Activated CD4-positive, alpha-beta T cell treated with anti-CD3 and anti-CD28 coated beads, Interleukin-10, Interleukin-2, amounts not matched to agents 100 ng/mL and 50 ng/mL, durations not matched to agents 16 hours and 8 hours (primary cell): ENCODE measurements at places on chromosomes 2 and 18.
A peak's percentile ranks its signal among the peaks of the same experiment; 100 is the strongest.

GRCh38 chr18:62324917-62325805 lies at the start of gene TNFRSF11A:
Gene TNFRSF11A, plus strand, starts transcription at chr18:62325310. Its CDS starts 43 bp downstream, at chr18:62325353.
- peak; percentile 77 for DNase-seq

- DNase-seq, result no peak
These were observed 89.1 kb downstream of the HS1BP3 start for GRCh38 chr2:20561637-20562454.

DNA sequence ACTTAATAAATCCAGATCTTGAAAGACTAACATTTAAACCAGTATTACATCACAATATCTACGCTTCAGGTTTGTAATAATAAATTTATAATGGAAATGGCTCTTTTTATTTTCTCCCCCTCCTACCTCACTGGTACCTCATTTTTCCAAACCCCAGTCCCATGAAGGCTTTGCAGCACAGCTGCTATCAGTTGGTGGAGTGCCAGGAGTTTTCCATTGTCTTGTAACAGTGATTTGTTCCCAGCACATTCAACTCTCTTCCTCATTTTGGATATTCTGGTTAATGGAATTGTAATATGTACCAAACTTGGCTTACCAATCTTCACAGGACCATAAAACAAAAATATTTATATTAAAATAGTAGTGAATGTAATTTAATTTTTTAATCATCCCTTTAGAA lies 91.2 kb downstream of the VRK2 start:
- DNase-seq, result no peak

DNA sequence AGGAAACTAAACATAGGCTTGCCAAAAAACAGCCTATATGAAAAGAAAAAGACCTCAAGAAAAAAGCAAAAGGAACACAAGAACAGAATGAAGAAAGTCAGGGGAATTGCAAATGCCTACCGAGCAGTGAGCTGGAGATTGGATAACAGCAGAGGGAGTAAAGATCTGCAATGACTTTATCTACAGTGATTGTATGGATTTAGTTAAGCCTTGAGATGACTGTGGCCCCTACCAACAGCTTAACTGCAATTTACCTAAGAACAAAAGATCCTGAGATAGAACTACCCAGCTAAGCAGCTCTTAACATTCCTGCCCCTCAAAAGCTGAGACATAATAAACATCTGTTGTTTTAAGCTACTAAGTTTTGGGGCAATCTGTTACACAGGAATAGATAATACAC lies 20.5 kb downstream of the LNPK start:
- no peak for DNase-seq

- no peak for DNase-seq
These were observed 848 bp downstream of the VRK2 start for GRCh38 chr2:58047373-58047935.

DNA sequence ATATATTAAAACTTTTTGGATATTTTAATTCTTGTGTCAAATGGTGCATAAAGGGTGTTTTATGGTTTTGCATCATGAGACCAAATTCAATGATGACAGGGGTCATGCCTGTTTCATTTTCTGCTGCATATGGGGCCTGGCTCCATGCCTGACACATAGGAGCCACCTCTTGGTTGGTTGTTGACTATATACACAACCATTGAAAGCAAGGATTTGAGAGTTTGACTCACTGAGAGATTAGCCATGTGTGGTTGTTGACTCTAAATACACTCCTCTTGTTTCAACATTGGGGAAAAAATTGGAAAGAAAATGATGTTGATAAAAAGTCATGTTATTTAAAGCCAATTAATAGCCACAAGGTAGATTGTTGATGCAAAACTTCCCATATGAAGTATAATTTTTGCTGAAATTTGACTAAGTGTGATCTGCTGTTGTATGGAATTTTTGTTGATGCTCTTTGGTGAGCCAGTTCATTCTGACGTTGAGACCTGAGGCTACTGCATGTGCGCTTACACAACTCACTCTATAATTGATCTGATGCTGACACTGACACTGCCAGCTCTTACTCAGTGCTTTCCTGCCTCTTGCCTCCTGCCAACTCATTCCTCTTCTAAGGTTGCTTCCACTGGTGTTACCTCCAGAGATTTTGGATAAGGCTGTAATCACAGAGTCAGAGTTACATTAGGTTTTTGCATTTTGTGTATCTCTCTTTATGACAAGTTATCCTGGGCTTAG lies 446.2 kb upstream of the SLC14A2 start:
- DNase-seq, result peak; percentile 2

- DNase-seq, result no peak
These were observed 37.2 kb upstream of the PXDN start for GRCh38 chr2:1781291-1782080.

GRCh38 chr2:8241317-8241716 lies 440.5 kb upstream of the ID2 start:
- DNase-seq, result no peak

DNA sequence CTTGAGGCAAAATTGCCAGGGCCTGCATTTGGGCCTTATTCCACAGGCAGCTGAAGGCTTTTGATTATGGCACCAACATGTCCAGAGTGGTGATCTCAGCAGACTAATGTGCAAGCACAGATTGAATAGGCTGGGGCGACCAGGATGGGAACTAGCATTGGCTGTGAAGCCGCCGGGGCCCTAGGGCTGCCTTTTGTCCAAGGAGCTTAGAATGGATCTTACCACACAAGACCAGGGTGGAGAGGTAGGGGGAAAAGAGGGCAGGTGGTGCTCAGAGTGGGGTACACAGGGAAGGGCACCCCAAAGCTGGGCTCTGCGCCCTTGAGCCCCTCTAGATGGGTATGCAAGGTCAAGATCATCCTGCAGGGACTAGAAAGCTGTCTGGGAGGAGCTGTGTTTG lies 23.1 kb downstream of the PSD4 start:
- no peak for DNase-seq

GRCh38 chr2:217471319-217471718 lies 531.5 kb downstream of the TNS1 start:
- no peak for DNase-seq

DNA sequence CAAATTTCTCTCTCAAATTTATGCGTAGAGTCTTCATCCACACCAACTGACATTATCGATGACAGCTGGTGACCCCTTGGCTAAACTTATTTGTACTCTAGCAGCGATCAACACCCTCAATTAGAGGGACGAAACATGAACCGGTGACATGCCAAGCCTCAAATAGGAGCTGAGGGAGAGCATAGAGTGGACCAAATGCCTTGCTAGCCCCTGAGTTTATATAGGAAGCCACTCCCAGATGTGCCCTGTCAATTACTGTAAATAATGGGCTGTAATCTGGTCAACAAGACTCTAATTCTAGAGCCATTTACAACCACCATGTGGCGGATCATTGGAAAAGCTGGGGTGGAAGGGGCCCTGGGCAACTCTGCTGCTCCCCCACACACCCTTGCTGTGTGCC lies 47.6 kb upstream of the FHL2 start:
- DNase-seq, result no peak

DNA sequence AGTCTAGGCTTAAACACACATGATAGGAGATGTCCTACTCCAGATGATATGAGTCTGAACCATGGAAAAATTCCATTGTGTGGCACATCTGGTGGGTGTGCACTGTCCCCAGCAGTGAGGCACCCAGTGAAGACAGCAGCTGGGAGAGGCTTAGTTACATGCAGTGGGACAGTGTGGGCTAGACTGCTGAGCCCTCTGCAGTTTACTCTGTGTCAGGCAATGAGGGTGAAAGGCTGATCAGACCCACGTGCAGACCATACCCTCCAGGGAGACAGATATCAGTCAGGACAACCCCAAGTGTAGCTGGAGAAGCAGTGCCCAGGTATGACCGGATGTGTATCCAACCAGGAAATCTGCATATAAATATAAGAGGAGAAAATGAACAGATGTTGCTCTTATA lies 13.4 kb downstream of the IL37 start:
- DNase-seq, result no peak

DNA sequence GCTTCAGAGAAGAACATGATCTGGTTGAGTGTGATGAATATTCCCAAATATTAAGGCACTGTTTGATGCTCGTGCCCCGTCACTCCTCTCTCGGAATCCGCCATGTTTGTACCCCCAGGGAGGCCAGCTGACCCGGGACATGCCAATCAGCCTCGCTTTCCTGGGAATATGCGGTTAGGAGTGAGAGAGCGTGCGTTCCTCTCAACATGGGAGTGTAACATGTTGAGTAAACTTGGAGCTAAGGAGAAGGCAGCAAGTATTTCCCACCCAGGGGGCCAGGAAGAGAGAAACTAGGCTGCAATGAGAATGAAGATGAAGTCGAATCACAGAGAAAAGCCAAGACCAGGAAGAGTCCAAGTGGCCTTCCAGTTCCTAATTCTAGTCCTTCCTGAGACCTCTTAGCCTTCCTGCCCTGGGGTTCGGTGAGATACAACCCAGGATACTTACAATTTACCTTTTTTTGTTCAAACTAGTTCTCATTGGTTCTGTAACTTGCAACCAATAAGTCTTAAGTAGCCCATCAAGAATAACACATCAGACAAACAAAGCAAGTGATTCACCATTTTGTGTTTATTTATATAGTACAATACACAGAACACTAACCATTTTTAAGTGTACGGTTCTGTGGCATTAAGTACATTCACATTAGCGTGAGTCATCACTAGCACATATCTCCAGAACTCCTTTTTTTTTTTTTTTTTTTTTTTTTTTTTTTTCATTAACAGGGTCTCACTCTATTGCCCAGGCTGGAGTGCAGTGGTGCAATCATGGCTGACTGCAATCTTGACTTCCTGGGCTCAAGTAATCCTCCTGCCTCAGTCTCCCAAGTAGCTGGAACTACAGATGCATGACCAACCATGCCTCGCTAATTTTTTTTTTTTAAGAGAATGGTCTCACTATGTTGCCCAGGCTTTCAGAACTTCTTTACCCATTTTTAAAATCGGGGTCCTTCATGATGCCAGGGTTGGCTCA lies 36.4 kb upstream of the SLC1A4 start:
- DNase-seq, result no peak

- no peak for DNase-seq
These were observed 7.3 kb downstream of the ZNF516 start for GRCh38 chr18:76487782-76488181.

GRCh38 chr2:29480426-29480825 lies 365.2 kb downstream of the CLIP4 start:
- no peak for DNase-seq

GRCh38 chr2:239399921-239400595 lies 762 bp downstream of the HDAC4 start:
- peak; percentile 34 for DNase-seq

GRCh38 chr2:217279556-217279955 lies 419.7 kb upstream of the TNP1 start:
- no peak for DNase-seq

DNA sequence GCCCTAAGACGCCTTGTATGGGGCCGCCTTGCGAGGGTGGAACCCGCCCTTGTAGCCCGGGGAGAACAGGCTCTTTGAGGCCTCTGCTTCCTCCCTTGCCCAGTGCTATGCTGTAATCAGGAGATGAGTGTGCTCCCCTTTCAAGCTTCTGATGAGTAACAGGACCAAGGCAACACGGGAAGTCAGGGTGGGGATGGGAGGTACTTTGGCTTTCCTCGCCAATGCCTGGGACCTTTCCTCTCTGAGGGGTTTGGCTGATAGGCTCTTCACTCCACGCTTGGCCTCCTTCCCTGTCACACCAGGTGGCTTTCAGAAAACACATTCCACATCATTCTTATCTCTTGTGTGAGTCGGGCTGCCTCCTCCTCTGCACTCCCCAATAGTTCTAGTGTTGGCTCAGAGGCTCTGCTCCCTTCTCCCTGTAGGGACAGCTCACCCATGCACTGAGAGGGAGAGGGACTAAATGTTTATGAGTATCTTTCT lies 223.7 kb upstream of the TRIB2 start:
- DNase-seq, result peak; percentile 84

DNA sequence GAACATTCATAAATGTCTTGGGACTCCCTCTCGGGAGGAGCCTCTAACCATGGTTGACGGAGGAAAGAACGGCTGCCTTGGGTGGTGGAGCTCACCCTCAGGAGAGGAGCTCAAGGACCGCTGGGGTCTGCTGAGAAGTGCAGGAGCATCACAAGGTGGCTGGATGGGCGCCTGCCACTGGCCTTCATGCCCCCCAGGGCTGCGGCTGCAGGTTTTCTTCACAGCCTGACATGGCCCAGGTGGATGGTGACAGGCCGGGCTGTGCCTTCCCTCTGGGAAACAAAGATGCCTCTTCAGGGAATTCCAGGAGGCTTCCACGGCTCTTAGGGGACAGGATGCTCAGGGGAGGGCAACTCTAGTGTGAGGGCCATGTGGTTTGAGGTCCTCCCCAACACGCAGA lies 119.5 kb upstream of the PXDN start:
- DNase-seq, result no peak

- DNase-seq, result no peak
These were observed 401.5 kb downstream of the DPP10 start for GRCh38 chr2:114843963-114844362.

DNA sequence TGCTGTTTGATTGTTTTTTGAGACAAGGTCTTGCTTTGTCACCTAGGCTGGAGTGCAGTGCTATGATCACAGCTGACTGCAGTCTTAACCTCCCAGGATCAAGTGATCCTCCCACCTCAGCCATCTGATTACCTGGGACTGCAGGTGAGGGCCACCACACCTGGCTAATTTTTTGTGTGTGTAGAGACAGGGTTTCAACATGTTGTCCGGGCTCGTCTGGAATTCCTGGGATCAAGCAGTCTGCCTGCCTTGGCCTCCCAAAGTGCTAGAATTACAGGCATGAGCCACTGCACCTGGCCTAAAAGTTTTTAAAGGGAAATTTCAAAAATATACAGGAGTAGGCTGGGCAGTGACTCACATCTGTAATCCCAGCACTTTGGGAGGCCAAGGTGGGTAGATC lies 22.4 kb downstream of the CARF start:
- DNase-seq, result no peak

- no peak for DNase-seq
These were observed 92.6 kb upstream of the TFCP2L1 start for GRCh38 chr2:121377646-121378045.

GRCh38 chr2:235911633-235912233 lies 256.5 kb downstream of the GBX2 start:
- no peak for DNase-seq

DNA sequence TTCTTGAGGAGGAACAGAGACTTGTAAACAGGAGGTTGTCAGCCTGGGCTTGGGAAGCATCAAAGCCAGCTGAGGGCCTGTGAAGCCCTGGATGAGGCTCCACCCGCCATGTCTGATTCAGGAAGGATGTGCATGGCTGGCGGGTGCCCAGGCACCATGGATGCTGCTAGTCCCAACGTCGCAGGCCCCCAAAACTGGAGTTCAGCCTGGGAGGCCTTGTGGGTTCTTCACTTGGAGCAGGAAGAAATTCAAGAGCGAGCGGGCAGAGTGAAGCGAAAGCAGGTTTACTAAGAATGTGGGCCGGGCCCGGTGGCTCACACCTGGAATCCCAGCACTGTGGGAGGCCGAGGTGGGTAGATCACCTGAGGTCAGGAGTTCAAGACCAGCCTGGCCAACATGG lies 12.1 kb upstream of the PXDN start:
- DNase-seq, result no peak

GRCh38 chr2:67272195-67272594 lies 124.9 kb upstream of the ETAA1 start:
- DNase-seq, result no peak

DNA sequence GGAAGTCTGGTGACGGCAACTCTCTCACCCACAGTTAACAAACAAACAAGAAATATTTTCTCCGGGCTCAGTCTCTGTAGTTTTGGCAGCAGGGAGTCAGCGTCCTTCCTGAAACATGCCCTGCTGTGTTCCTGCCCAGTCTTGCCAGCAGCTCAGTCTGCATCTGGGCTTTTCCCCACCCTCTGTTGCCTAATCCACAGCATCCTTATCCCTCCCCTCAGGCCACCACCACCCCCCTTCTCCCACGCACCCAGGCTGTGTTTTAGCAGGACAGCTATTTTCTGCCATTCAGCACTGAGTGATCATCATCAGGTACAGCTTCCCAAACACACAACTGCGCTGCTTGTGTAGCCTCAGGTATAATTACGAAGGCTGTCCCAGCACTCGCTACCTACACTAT lies 168.2 kb downstream of the DPP10 start:
- DNase-seq, result no peak
